ENCODE measurements at places on chromosomes 2 and 18.

- DNase-seq = peak; percentile 72
Observed at GRCh38 chr2:39128919-39129391, 8.1 kb upstream of the SOS1 start.

DNA sequence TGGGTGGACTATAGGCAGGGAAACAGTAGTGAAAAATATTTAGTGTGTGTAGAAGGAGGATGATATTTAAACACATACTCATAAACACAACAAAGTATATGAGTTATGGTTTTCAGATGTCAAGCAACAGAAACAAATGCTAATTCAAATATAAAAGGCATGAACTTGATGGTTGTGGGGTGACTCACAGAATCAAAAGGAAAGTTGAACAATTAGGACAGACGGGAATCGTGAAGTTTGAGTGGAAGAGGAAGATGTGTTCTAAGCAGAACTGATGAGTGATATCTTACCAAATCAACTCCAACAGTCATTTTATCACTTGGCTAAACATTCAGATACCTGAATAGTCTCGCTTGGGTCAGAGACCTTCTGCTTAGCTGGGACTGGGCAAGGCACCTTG lies 53.6 kb upstream of the ITGA6 start:
- no peak for DNase-seq

DNA sequence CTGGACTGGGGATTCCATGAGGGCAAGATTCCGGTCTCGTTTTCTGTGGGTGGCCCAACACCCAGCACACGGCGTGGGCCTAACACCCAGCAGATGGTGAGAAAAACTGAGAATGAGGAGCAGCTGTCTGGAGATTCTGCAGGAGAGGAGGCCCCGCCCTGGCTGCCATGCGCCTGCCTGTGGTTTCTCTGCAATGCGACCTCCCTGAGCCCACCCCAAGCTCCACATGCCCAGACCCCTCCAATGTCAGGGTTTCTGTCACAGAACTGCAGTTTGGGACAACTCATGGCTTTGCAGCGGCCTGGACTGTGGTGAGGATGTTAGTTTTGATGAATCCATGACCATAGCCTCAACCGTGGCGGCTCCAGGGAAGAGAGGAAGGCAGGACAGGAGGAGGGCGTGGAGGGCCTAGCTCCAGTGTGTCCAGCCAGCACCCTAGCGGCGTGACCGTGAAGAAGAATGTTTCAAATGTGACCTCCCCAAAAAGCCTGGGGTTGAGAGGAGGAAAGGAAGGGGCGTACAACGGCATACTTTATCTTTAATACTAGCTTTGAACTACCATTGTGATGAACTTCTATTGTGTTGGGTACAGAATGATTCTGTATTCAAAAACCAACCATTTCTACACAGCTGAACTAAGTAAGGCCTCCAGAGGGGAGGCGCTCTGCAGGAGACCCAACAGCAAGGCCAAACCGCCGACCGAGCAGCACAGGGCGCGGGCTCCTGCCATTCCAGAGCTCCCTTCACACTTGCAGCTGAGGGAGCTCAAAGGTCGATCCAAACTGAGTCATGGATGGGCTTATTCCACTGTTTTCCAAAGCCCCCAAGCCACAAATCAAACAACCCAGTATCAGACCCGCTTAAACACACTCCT lies 3.4 kb downstream of the PXDN start:
- DNase-seq = no peak

DNA sequence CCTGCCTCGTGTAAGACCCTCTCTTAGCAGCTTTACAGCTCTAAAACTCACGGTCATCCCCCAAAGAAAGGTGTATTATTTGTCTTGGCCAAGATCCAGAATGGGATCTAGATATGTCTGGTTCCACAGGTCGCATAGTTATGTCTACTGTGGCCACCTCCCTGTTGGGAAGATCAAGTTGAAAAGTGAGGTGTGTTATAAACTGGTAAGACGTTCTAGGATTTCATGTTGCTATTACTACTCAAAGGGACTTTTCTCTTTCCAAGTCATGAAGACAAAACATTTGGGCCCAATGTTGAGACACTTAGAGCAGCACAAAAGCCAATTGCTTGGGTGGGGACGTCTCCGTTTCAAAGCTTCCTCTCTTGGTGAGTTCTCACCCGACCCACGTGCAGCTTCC lies 766.0 kb downstream of the RNF144A start:
- no peak for DNase-seq

DNA sequence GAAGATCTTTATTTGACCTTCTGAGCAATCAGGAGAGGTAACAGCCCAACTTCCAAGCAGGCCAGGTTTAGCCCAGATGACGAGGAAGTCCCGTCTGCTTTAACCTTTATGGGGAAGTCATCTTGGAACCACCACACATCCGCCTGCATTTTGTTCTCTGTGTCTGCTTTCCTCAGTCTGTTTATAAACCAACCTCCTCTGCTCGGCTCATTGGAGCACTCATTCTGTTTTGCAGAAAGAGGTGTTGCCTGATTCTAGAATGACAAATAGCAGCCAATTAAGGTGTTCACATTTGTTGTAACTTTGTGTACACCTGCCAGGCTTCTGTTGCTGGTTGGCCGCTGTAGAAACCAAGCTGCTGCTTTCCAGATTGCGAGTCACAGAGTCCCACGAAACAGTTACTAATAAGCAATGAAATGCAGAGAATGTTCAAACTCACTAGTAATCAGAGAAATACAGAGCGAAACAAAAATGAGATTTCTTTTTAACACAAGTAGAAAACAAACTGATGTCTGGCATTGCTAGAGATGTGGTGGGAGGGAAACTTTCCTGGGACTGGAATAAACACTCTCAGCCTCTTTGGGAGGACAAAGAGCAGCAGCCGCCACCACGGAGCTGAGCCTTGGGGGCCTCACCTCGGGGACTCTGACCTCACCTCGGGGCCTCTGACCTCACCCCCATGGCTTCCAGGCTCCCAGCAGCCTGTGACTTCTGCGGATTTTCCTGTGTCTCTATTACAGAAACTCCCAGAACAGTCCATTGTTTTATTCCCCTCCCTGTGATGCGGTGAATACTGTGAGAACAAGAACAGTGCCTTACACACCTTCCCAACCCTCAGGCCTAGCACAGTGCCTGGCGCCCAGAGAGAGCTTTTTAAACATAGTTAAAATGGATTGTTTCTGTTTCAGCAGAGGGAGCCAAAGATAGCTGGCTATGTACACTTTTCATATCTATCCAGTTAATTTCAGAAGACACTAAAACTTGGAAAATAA lies 64.0 kb downstream of the MBP start:
- DNase-seq = peak; percentile 65

- DNase-seq = no peak
Observed at GRCh38 chr2:12778369-12778768, 61.6 kb downstream of the TRIB2 start.

GRCh38 chr2:230961091-230961491 lies 34.8 kb upstream of the SPATA3 start:
- no peak for DNase-seq

GRCh38 chr2:239855863-239856587 lies 169.1 kb downstream of the NDUFA10 start:
- DNase-seq = no peak

DNA sequence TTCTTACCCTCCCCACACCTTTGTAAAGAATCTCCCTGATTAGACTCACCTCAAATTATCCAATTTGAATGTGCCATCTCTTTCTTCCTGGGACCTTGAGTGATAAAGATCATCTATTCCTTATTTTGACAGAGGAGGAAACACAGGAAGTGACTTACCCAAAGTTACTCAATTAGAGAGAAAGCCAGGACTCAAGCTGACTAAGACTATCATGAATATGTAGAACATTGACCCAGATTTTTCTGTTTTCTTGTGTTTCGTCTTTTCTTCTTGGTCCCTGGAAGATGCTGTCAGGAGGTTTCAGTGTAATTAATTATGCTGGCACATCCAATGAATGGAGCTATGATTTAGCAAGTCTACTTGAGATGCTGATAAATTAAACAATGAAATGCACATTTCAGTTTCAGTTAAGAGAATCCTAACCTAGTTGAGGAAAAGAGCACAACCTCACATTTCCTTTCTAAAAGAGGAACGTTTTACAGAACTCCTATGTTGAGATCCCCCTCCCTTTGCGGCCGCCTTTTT lies 380.4 kb downstream of the CLIP4 start:
- DNase-seq = no peak

Data from CD4-positive, alpha-beta T cell treated with Interleukin-12 subunit alpha and Interleukin-12 subunit beta, for 1 hour (primary cell).